ENCODE measurements at places on chromosomes 6 and 20.

DNA sequence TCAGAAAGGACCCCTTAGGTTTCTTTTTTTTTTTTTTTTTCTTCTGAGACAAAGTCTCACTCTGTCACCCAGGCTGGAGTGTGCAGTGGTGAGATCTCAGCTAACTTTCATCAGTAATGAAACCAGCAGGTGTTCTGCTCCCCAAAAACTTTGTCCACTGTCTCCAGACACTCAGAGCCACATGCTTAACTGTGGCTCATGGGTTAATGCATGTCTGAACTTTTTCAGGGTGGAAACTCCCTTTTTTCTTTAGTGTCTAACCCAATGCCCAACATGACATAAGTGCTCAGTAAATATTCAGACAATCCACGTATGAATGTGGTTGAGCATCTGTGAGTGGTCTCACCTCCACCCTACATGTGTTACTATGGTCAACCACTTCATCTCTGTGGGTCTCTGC is 45.4 kb downstream of the MYB start:
- DNase-seq: no peak

DNA sequence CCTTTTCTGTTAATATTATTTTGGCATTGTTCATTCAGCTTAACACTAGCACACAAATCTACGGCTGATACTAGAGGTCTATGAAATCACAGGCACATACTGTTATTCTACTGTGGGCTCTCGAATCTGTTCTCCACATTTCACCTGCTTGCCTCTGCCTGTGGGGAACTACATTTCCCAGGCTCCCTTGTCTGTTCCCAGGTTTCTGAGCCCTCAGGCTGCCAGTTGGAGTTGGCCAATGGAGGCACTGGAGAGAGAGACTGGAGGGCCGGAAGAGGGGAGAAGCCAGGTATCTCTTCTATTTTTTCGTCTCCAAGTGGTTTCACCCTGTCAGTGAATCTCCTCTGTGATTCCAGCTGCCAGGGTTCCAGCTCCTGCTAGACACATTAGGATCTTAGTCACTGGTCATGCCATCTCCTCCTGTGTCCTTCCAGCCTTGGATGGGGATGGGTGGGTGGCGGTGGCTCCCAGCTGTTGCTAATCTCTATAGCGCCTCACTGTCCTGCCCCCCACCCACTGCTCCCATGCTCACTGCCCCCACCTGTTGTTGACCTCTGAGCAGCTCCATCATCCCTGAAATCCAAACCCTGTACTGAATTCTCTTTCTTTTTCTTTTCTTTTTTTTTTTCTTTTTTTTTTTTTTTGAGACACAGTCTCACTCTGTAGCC is 188.2 kb downstream of the LRFN2 start:
- no peak for DNase-seq

DNA sequence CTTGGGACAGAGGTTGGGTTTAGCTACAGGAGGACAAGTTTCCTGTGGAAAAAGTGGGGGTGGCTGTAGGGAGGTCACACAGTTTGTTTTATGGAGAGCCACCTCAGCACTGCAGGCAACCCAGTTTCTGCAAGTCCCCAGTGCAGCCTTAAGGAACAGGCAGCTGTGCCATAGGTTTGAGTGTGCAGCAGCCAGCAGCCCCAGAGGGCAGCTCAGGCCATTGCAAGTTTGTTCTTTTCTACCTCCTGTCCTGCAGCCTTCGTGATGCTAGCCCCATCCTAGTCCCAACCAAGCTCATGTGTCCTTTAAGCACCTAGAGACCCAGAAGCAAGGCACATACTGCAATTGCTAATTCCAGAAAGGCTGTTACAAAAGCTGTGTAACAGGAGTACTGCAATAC is 58.8 kb downstream of the ZBTB9 start:
- DNase-seq: no peak

- peak; percentile 48 for DNase-seq
Measured at GRCh38 chr20:36591854-36592641, 13.5 kb upstream of the RAB5IF start.

- DNase-seq: peak; percentile 95
Measured at GRCh38 chr6:108737594-108738546, 110.4 kb upstream of the ARMC2 start.

DNA sequence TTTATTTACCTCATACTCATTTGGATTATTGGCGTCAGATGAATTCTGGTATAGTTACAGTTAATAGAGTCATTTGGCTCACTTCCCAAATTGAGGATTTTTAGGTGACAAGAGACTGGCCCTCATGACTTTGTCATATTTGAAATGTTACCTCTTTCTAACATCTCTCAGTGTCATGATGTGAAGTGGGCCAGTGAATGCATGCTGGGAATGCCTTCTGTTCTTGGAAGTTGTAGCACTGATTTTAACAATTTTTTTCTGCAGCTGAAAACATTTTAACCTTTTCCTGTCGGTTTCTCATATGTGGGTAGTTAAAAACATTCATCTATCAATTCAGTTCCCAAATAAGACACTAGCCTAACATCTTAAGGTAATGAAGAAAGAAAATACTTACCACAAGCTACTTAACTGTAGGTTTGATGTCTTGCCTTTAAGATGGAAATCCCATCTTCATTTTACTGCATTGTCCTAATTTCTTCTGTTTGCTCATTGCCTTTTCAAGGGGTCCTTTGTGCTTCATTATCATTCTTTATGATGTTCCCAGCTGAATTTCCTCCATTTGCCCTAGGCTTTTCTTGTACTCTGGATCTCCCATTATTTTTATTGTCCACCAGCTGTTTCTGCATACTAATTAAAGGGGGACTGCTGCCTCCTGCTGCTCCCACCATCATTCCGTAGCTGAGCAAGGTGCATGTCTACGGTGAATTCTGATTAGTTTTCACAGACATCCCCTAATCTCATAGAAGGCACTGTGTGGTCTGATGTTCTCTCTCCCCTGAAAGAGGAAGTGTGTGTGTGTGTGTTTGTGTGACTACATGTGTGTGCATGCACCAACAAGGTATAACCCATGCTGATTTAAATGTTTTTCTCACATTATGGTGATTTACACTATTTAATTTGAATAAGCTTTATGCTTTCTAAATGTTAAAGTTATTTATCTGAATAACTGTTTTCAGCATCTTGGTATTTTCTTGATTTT is 109.5 kb downstream of the B3GAT2 start:
- DNase-seq: no peak

- DNase-seq: no peak
Measured at GRCh38 chr6:36844232-36845170, 5.3 kb upstream of the CPNE5 start.

DNA sequence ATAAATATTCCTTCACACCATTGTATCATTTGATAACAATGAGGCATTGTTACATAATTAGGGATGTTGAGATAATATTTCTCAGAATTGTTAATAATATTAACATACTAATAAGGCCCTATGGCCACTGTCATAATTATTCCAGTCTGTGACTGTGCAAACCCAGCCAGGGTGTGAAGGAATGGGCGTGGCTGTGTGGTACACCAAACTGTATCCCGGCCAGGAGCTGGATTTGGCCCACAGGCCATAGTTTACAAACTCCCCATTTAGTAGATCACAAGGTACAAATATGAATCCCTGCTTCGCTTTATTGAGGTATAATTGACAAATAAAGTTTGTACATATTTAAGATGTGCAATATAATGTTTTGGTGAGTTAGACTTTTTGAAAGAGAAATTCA is 894.7 kb downstream of the C6orf118 start:
- DNase-seq: no peak

DNA sequence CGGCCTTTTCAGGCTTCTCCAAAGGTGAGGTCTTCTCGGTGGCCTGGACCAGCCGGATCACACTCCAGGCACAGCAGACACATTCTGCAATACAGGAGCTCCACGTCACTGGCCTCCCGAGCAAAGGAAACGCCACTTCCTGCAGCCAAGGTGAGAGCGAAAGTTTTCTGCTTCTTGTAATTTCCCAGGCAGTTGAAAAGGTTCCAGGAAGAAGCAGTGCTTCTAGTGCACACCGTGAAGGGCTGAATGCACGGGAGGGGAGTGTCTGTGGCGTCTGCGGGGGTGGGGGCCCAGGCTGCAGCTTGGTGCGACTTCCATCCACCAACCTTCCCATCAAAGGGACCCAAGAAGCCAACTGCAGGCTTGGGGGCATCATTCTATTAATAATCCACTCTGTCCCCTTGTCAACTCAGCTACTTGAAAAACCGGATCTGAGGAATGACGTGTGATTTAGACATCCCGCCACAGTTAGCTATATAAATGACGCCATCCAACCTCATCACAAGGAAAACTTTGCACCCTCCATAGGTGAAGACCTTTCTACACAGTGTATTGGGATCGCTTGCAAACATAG is 61.1 kb downstream of the NFATC2 start:
- DNase-seq: no peak

DNA sequence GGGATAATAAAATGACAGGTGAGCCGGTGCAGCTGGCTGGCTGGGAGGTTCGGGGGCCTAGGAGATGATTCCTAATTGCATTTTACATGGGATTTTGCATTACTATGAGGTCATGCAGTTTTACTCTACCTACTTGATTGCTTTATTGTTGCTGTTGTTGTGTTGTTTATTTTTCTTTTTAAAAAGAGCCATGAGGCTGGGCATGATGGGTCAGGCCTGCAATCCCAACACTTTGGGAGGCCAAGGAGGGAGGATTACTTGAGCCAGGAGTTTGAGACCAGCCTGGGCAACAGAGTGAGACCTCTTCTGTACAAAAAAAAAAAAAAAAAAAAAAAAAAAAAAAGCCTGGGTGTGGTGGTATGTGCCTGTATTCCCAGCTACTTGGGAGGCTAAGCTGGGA is 104.8 kb downstream of the GJA1 start:
- no peak for DNase-seq
